PC-3 (cell line): ENCODE measurements at places on chromosomes 4 and X. TPM values are rescaled to one million over a fixed set of nuclear protein-coding genes. Genes with fewer than 3 reads are reported as not detected.
A peak's percentile ranks its signal among the peaks of the same experiment; 100 is the strongest.

Gene OTUD6A
- total RNA-seq = not detected in 2 replicates

Gene STAP1
- not detected in 2 replicates for total RNA-seq

Gene ADH7
- not detected in 2 replicates for total RNA-seq

DNA sequence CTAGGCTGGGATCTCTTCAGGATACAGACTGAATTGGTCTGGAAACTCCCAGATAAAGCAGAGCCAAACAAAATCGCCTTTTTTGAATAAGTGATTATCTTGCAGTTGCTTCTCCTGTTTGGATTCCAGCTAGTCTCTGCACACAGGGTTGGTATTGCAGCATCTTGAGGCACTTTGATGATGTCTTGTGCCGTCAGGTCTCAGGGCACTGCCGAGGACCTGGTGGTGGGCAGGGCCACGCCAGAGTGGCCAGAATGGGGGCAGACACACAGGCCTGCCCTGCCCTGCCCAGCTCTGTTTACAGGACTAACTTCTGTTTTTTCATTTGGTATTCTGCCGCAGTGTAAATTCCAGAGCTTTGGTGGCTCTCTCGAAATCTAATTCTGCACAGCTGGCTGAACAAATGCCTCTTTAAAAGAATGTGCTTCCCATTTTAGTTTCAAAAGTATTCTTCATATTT, 276.1 kb downstream of the NR3C2 start:
- DNase-seq = no peak

DNA sequence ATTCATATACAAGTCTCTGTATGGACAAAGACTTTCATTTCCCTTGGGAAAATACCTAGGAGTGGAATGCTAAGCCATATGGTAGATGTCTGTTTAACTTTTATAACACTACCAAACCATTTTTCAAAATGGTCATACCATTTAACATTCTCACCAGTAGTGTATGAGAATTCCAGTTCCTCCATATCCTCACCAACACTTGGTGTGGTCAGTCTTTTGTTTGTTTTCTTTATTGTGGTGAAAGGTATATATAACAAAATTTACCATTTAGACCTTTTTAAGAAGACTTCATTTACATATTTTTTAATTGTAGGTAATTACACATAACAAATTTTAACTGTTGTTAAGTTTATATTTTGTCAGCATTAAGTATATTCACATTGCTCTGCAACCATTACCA, 12.7 kb upstream of the APLN start:
- DNase-seq = no peak

GRCh38 chr4:41865306-41865980, 69.8 kb upstream of the TMEM33 start:
- no peak for DNase-seq

DNA sequence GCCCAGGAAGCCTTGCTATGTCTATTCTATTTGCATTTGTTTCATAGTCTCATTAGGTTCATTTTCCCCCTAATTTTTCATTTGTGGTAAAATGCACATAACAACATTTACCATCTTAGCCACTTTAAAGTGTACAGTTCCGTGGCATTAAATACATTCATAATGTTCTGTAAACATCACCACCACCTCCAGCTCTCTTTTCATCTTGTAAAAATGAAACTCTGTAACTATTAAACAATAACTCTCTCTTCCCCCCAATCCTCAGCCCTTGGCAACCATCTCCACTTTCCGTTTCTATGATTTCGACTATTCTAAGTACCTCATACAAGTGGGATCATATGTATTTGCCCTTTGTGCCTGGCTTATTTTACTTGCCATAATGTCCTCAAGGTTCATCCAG, 19.9 kb downstream of the ARHGEF38 start:
- DNase-seq = no peak

- no peak for DNase-seq
Measured at GRCh38 chr4:152052451-152053057, 291.7 kb upstream of the GATB start.

DNA sequence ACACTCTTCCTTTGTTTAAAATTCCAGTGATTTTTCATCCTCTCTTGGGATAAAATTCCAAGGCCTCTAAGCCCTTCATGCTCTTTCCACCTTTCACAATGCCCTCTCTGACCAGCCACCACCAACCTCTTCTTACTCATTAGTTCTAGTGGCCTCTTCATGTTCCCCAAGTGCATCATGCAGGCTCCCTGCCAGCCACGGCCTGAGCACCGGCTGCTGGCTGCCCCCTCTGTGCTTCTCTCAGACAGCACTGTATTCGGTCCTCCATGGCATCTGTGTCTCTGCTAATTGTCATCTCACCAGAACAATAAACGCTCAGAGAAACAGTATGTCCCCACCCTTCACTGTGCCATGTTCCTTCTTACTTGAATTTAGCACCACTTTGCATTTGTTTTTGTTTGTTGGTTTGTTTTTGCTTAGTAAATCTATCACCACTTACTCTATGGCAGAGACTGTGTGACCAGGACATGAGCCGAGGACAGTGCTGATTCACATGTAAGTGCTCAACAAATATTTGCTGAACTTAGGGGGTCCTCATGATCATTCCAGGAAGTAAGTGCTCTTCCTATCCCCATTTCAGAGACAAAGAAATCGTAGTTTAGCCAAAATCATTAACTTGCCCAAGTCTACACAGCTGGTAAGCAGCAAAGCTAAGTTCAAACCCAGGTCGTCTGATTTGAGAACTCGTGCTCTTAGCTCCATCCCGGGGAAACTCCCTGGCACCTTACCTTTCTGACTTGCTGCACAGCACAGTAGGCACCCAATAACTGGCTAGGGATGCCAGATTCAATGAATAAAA, 77.1 kb upstream of the UCP1 start:
- no peak for DNase-seq

GRCh38 chr4:53608649-53609048, 17.4 kb upstream of the LNX1 start:
- DNase-seq = no peak

- DNase-seq = peak; percentile 67
Measured at GRCh38 chr4:113057891-113058290, 8.4 kb downstream of the ANK2 start.

- no peak for DNase-seq
Measured at GRCh38 chrX:108557580-108557979, 117.9 kb downstream of the COL4A5 start.

DNA sequence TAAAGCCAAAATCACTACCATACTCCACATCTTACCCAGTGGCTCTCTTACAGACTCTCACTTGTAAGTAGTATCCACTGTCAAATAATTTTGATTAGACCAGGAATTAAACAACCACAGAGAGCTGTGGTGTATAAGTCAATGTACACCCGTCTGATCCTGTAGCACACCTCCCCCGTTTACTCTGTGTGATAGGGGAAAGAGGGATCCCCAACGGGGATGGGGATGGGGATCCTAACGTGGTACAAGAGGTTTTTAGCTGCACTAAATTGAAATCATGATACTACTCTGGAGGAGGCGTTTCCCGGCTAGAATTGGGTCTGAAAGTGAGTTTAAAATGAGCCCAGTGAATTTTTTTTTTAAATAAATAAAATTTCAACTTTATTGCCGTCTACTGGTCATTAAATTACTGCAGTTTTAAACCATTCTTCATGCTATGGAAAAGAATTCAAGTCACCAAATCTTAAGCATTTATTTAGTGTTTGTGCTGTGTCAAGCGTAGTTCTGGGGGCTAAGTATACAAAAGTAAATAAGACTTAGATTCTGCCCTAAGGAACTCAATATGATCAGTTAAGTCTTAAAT, 76.6 kb downstream of the INTS12 start:
- DNase-seq = peak; percentile 66
